ENCODE measurements at places on chromosomes 1 and 21.
A peak's percentile ranks its signal among the peaks of the same experiment; 100 is the strongest.

DNA sequence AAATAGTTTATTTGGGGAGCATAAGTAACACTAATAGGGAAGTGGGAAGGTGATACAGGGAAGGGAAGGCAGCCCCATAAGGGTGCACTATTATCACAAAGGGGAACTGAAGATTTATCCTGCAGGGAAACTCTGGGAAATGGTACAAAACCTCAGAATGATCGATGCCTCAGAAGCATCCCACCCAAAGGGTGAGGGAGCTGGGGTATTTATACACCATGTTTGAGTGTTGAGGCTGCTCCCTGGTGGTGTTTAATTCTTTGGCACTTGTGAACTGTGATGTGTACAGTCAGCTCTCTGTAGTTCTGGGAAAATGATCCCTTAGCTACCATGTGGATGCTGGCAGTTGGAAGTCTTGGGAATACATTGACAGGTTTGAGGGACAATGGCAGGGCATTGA is 5.1 kb upstream of the TRIM62 start:
- no peak for DNase-seq

DNA sequence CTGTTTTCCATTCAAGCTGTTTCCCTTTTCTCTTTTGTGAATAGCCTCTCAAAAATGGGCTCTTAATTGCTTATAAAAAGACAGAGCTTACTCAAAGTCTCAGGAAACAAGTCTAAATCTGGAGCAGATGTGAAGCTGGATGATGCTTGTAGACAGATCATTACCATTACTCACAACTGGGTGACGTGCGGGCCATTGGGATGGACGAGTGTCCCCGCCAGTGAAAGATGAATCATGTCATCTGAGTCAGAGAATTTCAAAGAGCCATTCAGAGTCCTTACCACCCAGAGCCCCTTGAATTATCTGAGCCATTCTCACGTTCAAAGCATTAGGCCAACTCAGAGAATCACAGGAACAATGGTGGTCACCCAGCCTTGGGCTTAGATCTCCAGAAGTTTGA is 134.6 kb downstream of the HUNK start:
- DNase-seq = no peak

GRCh38 chr1:8908388-8909151 is 30.1 kb upstream of the ENO1 start:
- peak; percentile 39 for DNase-seq

DNA sequence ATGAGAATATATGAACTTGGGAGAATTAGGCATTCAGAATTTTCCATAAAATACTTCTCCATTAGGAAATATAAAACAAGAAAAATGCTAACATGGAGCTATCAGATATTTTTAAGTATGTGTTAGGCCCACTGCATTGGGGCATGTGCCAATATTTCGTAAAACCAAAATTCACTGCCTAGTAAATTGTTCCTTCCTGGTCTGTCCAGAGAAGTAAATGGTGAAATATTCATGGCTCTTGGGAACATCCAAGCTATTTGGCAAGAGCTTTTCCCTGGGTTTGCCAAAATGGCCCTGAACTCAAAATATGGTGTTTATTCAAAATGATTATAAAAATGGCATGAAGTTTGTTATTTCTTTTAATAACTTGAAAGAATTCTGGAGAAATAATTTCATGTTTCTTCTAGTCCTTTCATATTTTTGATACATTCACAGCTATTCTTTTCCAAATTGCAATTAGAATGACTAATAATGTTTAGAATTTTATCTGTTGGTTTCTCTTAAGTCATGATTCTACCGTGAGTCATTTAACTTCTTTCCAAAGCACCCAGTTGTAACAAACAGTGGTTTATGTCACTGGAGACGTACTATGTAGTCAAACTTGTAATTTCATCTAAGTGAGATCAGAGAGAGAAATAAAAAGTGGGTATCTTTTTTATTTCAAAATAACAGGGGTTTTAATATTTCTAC is 25.7 kb upstream of the SLC19A2 start:
- no peak for DNase-seq

DNA sequence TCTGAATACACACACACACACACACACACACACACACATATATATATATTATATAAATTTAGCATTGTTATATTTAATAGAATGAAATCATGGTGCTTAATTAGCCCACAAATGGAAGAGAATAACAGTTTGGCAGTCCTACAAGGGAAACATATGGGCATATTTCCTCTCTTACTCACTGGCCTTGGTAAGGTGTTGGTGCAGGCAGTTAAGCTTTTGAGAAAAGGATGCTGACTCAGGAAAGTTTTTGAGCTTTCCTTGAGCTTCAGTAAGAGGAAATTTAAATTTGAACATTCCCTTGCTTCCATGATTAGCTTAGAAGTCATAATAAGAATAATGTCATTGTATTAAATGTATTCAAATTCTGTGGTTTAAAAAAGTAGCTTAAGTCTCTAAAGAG is 37.0 kb upstream of the B3GALT5 start:
- DNase-seq = no peak

GRCh38 chr1:153262462-153263157 is 3.1 kb downstream of the LORICRIN start:
- no peak for DNase-seq

DNA sequence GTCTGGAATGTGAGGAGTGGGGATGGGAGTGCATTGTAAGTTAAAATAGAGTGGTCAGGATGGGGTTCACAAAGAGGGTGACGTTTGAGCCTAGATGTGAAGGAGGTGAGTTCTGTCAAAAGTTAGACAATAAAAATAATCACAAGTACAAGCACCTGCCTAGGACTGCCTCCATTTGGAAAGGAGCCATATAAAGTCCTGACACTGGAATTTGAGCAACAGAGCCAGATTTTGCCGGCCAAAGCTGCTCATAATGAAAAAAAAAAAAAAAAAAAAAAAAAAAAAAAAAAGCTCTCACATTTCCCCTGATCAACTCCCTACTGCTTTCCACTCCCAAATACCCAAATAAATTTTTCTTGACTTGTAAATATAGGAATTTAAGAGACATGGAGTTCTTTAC is 4.1 kb downstream of the PALMD start:
- no peak for DNase-seq

All from eye (tissue), 1 donor.